Aorta (tissue), 5 donors: ENCODE measurements at places on chromosomes 12 and 14. TPM values are rescaled to one million over a fixed set of nuclear protein-coding genes. Genes with fewer than 3 reads are reported as not detected.

Gene PPP1R36
- 0.42 TPM for total RNA-seq

Gene ANO4
- total RNA-seq = 0.42 TPM

DNA sequence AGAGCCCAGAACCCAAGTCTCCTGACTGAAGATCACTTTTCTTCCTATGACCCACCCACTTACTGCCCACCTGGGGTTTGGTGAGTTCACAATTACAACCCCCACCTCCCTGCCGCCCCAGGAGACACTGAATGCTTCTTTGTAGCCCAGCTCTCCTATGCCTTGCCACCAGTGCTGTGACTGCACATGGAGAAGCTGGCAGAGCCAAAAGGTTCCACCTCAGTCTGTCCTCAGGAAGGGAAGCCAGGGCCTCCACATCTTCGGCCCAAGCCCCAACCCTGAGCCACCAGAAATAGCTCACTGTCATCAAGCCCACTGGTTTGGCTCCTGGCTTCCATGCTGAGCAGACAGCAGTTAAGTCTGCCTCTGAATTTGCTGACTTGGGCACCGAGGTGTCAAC lies 25.6 kb downstream of the OTUB2 start:
- DNase-seq = no peak
- no peaks in the 10 kb centered on the region for H3K27me3 ChIP-seq
- H3K27ac ChIP-seq = no peak overlapping the region
- no peak overlapping the region for H3K4me3 ChIP-seq

Gene CEBPE
- 0.29 TPM for total RNA-seq

- no peaks in the 10 kb centered on the region for H3K27me3 ChIP-seq
- no peaks in the 10 kb centered on the region for H3K36me3 ChIP-seq
- DNase-seq = no peak
- H3K4me3 ChIP-seq = no peak overlapping the region
- no peak overlapping the region for H3K27ac ChIP-seq
These were observed 263.0 kb upstream of the SOX5 start for GRCh38 chr12:24212496-24212895.

Gene KRT75
- not detected for total RNA-seq

DNA sequence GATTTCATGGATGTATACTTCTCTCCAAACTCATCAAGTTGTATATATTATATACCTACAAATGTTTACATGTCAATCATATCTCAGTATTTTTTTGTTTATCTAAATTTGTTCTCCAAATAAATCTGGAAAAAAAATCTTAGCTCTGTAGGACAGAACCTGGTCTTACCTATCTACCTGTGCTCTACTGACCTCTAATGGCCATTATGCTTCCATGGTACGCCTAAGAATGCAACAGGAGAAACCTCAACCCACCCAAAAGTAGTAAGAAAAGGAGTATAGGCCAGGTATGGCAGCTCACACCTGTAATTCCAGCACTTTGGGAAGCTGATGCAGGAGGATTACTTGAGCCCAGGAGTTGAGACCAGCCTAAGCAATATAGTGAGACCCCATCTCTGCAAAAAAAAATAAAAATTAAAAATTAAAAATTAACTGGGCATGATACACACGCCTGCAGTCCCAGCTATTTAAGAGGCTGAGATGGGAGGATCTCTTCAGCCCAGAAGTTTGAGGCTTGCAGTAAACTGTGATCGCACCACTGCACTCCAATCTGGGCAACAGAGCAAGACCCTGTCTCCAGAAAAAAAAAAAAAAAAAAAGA lies 8.7 kb downstream of the OR11H4 start:
- no peaks in the 10 kb centered on the region for H3K4me1 ChIP-seq
- H3K36me3 ChIP-seq = no peaks in the 10 kb centered on the region
- H3K27ac ChIP-seq = no peak overlapping the region
- H3K4me3 ChIP-seq = no peak overlapping the region
- no peak for DNase-seq
- no peaks in the 10 kb centered on the region for H3K27me3 ChIP-seq

- no peaks in the 10 kb centered on the region for H3K27me3 ChIP-seq
- H3K27ac ChIP-seq = no peak overlapping the region
- no peaks in the 10 kb centered on the region for H3K36me3 ChIP-seq
- no peak overlapping the region for H3K4me3 ChIP-seq
These were observed 93.5 kb downstream of the CCDC92 start for GRCh38 chr12:123879101-123879500.

DNA sequence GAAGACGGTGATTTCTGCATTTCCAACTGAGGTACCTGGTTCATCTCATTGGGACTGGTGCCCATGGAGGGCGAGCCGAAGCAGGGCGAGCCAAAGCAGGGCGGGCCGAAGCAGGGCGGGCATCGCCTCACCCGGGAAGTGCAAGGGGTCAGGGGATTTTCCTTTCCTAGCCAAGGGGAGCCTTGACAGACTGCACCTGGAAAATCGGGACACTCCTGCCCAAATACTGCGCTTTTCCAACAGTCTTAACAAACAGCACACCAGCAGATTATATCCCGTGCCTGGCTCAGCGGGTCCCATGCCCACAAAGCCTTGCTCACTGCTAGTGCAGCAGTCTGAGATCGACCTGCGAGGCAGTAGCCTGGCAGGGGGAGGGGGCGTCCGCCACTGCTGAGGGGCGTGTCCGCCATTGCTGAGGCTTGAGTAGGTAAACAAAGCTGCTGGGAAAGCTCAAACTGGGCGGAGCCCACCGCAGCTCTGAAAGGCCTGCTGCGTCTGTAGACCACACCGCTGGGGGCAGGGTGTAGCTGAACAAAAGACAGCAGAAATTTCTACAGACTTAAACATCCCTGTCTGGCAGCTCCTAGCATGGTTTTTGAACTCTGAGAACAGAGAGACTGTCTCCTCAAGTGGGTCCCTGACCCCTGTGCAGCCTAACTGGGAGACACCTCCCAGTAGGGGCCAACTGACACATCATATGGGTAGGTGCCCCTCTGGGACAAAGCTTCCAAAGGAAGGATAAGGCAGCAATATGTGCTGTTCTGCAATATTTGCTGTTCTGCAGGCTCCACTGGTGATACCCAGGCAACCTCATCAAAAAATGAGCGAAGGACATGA lies 77.2 kb downstream of the BAZ1A start:
- H3K4me1 ChIP-seq = no peaks in the 10 kb centered on the region
- no peak overlapping the region for H3K27ac ChIP-seq
- no peak for DNase-seq
- no peak overlapping the region for H3K4me3 ChIP-seq
- no peaks in the 10 kb centered on the region for H3K27me3 ChIP-seq

Gene TMEM19
- total RNA-seq = 17.6 TPM

- peaks cover 2% of the 10 kb centered on the region for H3K4me1 ChIP-seq
- no peaks in the 10 kb centered on the region for H3K36me3 ChIP-seq
- no peak overlapping the region for H3K4me3 ChIP-seq
- DNase-seq = peak; percentile 87
These were observed 100.7 kb downstream of the SCARB1 start for GRCh38 chr12:124762791-124763593.

DNA sequence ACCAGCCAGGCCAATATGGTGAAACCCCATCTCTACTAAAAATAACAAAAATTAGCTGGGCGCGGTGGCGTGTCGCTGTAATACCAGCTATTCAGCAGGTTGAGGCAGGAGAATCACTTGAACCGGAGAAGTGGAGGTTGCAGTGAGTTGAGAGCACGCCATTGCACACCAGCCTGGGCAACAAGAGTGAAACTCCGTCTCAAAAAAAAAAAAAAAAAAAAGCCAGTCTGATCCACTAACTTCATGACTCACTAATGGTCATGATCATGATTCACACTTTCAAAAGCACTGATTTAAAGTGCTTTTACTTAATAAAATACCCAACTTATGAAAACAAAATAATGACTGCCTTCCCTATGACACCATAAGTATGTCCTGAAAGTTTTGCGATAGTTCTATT lies 38.4 kb upstream of the CPM start:
- H3K4me3 ChIP-seq = no peak overlapping the region
- no peaks in the 10 kb centered on the region for H3K4me1 ChIP-seq
- no peaks in the 10 kb centered on the region for H3K36me3 ChIP-seq
- no peaks in the 10 kb centered on the region for H3K27me3 ChIP-seq
- no peak for DNase-seq

DNA sequence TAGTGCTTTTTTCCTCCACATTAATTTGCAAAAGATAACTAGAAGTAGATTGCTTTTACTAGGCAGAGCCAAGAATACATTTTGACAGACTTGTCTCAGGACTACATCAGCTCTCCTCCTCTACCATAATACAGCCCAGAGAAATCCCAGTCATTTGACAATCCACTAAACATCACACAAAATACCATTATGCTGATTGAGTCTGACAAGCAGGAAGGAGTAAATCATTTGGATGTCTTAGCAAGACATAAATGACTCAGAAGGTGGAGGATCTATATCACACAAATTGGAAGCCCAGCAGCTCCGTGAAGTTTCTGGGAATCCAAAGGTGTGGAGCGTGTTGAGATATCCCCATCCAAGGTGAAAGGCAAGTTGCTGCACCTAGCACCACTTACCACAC lies 75.4 kb upstream of the FKBP4 start:
- no peak overlapping the region for H3K27ac ChIP-seq
- H3K4me1 ChIP-seq = peaks cover 7% of the 10 kb centered on the region
- no peak overlapping the region for H3K4me3 ChIP-seq

- no peak overlapping the region for H3K27ac ChIP-seq
- H3K4me3 ChIP-seq = no peak overlapping the region
- DNase-seq = no peak
- peaks cover 2% of the 10 kb centered on the region for H3K36me3 ChIP-seq
- no peaks in the 10 kb centered on the region for H3K4me1 ChIP-seq
- no peaks in the 10 kb centered on the region for H3K27me3 ChIP-seq
These were observed 11.1 kb upstream of the PIP4K2C start for GRCh38 chr12:57579677-57580465.

- H3K4me3 ChIP-seq = no peak overlapping the region
- H3K4me1 ChIP-seq = no peaks in the 10 kb centered on the region
- no peak overlapping the region for H3K27ac ChIP-seq
These were observed 296.6 kb downstream of the ADGRD1 start for GRCh38 chr12:131250028-131250950.

DNA sequence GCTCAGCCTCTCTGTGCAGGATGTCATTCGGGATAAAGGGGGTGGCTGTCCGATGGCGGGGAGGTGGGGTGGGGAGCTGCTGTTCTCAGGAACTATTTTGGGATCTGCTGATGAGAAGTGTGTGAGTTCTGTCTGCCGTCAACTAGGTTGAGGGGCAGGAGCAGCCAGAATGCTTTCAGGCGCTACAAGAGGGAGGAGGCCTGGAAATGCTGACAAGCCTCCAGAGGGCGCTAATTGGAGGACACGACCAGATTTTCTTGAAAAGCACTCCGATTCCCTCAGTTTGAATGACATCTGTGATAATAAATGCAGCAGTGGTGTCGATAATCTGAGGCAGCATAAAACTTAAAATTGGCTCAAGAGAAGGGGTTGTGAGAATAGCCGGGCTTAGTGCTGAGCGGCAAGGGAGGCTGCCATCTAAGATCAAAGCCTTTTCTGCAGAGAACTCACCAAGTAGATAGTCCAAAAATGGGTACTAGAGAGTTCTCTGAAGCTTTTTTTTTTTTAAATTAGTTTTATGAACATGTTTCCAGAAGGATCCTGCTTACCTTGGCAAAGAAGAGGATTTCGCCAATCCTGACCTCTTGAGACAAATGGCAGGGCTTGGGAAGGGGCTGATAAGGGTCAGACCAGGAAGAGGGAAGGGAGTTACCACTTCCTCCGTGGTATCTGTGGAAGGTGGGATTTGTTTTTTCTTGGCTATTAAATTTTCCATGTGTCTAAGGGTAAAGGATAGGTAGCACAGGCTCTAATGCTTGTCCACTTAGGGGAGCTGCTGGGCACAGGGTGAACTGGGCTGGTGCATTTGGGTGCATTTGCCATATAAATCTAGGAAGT lies 94.4 kb downstream of the CRACR2A start:
- H3K36me3 ChIP-seq = no peaks in the 10 kb centered on the region
- H3K4me1 ChIP-seq = no peaks in the 10 kb centered on the region

DNA sequence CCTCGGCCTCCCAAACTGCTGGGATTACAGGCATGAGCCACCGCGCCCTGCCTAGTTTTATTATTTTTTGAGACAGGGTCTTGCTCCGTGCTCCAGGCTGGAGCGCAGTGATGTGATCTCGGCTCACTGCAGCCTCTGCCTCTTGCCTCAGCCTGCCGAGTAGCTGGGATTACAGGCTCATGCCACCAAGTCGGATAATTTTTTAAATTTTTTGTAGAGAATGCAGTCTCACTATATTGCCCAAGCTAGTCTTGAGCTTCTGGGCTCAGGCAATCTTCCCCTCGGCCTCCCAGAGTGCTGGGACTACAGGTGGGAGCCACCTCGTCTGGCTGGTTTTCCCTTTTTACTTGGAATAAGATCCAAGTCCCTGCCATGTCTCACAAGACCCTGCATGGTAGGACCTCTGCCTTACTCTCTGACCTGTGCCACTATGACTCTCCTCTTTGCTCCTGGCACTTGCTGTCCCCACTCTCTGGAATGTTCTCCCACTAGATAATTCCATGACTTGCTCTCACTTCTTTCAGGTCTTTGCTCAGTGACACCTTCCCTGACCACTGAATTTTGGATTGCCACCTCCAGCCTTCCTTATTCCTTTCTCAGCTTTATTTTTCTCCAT lies 7.7 kb upstream of the RARG start:
- no peaks in the 10 kb centered on the region for H3K36me3 ChIP-seq
- no peak overlapping the region for H3K4me3 ChIP-seq
- H3K4me1 ChIP-seq = no peaks in the 10 kb centered on the region
